ENCODE measurements at places on chromosomes 3 and 15. TPM values are rescaled to one million over a fixed set of nuclear protein-coding genes. Genes with fewer than 3 reads are reported as not detected.

The HTR3E gene
- not detected for total RNA-seq

The IL5RA gene
- total RNA-seq = not detected

The GLCE gene
- total RNA-seq = 22.0 TPM

The CFAP100 gene
- total RNA-seq = not detected

The STRIT1 gene
- not detected for total RNA-seq

The ALDH1A2 gene
- total RNA-seq = 26.2 TPM

The ACOX2 gene
- 31.0 TPM for total RNA-seq

The HDC gene
- not detected for total RNA-seq

The ANKRD63 gene
- total RNA-seq = 0.31 TPM

The CSPG4 gene
- 11.8 TPM for total RNA-seq

DNA sequence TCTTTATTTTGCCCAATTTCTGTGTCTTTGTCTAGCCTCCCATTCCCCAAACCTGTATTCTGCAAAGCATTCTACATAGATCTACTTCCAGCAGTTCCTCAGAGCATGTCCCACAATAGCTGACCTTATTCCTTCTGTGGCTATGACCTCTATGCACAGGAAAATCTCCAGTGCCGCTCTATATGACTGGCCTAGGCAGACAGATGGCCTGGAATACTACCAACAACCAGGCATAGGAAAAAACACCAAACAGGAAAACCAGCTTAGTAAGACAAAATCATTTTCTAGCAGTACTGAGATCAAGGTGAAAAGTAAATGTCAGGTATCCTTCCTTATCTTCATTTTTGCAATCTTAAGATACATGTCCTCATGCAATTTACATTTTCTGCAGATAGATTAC lies 1115.0 kb downstream of the IGSF11 start:
- DNase-seq = no peak
- H3K36me3 ChIP-seq = no peaks in the 10 kb centered on the region
- no peak overlapping the region for H3K27ac ChIP-seq

DNA sequence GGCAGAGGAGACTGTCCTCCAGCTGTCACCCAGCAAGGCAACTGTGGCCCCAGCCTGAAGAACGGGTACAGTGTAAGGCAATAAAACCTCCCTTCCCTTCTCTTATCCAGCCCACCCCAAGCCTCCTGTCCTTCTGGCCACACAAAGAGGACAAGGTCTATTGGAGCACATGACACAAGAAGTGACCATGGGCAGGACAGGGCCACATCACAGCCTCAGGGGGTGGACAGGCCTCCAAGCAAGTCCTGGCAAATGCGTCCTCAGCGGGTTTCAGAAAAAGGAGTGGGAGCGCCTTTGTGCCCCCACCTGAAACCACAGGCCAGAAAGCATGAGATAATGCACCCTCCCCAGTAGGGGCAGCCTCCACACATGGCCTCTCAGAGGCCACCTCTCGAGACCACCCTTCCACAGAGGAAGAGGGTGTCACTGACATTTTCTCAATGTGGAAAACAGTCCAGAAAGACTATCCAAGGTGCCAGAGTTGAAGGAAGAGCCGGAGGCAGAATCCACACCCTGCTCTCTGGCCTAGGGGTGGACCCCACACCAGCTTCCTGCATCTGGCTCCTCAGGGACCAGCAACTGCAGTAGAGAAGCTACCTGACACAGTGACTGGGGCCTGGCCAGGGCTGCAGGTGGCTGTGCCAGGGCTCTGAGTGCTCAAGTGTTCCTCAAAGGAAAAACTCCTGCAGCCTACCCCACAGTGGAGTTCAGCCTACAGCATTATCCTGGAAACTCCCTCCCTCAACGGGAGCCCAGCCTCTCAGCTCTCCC lies 43.9 kb downstream of the CCDC12 start:
- peaks cover 13% of the 10 kb centered on the region for H3K36me3 ChIP-seq
- DNase-seq = no peak
- no peaks in the 10 kb centered on the region for H3K27me3 ChIP-seq
- H3K4me3 ChIP-seq = no peak overlapping the region
- peak overlapping the region; percentile 68 for H3K27ac ChIP-seq
- peaks cover 47% of the 10 kb centered on the region for H3K4me1 ChIP-seq

DNA sequence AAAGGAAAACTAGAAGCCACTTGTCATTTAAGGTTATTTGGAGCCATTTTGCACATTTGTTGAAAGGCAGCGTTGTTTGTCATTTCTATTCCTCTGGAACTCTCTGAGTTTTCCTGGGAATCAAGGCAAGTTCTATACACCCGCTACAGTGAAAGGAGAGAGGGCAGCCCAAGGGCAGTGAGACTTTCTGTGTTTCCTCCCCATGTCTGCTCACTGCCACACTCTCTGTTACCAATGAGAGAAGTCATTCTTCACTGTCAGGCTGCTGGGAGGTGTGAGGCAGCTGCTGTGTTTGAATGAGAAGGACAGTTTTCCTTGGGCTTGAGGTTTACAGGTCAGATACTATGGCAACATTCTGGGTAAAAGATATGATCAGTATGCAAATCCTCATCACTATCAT lies 36.0 kb downstream of the ATP13A5 start:
- H3K27me3 ChIP-seq = peaks cover 14% of the 10 kb centered on the region
- no peak overlapping the region for H3K4me3 ChIP-seq
- H3K27ac ChIP-seq = no peak overlapping the region
- H3K4me1 ChIP-seq = peaks cover 6% of the 10 kb centered on the region
- no peak for DNase-seq

- no peaks in the 10 kb centered on the region for H3K36me3 ChIP-seq
- H3K4me1 ChIP-seq = peaks cover 21% of the 10 kb centered on the region
- no peak overlapping the region for H3K27ac ChIP-seq
- DNase-seq = no peak
Observed at GRCh38 chr15:33742800-33743199, 225.5 kb upstream of the CHRM5 start.

DNA sequence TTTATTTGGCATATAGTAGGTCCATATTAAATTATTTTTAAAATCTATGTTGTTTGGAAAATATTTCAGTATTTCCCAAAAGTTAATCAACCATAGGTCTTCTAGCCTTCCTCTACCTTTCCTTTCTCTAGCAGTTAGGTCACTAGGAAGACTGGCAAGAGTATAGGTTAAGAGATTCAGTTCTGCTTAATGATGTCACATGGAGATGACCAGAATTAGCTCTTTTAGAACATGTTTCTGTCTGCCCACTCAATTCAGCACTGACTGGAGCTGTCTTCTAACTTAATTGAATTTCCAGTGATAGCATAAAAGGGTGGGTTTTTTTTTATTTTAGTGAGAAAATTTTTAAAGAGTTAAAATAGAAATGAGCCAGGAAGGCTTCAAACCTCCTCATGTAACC lies 23.8 kb upstream of the ZBED2 start:
- H3K27me3 ChIP-seq = no peaks in the 10 kb centered on the region
- DNase-seq = no peak
- H3K27ac ChIP-seq = no peak overlapping the region

- no peaks in the 10 kb centered on the region for H3K27me3 ChIP-seq
- peak overlapping the region; percentile 78 for H3K27ac ChIP-seq
- no peak for DNase-seq
- peaks cover 3% of the 10 kb centered on the region for H3K36me3 ChIP-seq
- no peak overlapping the region for H3K4me3 ChIP-seq
Observed at GRCh38 chr15:49863431-49864224, 242.8 kb downstream of the DTWD1 start.

DNA sequence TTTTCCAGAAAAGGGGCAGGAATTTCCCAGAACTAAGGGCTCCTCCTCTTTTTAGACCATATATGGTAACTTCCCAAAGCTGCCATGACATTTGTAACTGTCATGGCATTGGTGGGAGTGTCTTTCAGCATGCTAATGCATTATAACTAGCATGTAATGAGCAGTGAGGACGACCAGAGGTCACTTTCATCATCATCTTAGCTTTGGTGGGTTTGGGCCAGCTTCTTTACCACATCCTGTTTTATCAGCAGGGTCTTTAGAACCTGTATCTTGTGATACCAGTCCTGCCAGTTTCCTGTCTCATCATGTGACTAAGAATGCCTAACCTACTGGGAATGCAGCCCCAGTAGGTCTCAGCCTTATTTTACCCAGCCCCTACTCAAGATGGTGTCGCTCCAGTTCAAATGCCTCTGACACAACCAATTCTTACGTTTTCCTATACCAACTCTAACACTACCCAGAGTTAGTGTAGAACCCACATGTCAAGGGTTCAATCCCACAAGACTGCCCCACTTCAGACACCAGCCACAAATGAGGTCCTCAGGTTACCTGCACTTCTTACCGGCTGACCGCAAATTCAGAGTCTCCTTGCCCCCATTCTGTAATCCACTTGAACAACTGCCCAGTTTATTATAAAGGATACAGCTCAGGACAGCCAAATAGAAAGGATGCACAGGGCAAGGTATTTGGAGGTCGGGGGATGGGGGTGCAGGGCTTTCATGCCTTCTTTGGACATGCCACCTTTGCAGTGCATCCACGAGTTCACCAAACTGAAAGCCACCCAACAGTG lies 17.7 kb downstream of the FOXB1 start:
- peaks cover 3% of the 10 kb centered on the region for H3K4me1 ChIP-seq
- no peak overlapping the region for H3K27ac ChIP-seq
- no peak for DNase-seq
- H3K27me3 ChIP-seq = peaks cover 16% of the 10 kb centered on the region
- no peaks in the 10 kb centered on the region for H3K36me3 ChIP-seq
- H3K4me3 ChIP-seq = no peak overlapping the region

- no peaks in the 10 kb centered on the region for H3K27me3 ChIP-seq
- no peak for DNase-seq
- peaks cover 30% of the 10 kb centered on the region for H3K4me1 ChIP-seq
- H3K27ac ChIP-seq = no peak overlapping the region
Observed at GRCh38 chr3:8938021-8938420, 25.3 kb downstream of the RAD18 start.

- DNase-seq = no peak
- H3K27ac ChIP-seq = no peak overlapping the region
- no peaks in the 10 kb centered on the region for H3K36me3 ChIP-seq
- no peaks in the 10 kb centered on the region for H3K27me3 ChIP-seq
- H3K4me1 ChIP-seq = peaks cover 3% of the 10 kb centered on the region
Observed at GRCh38 chr3:49346797-49347251, 7.0 kb upstream of the USP4 start.

GRCh38 chr3:184742676-184743135 lies 30.8 kb upstream of the MAGEF1 start:
- H3K4me3 ChIP-seq = no peak overlapping the region
- peak overlapping the region; percentile 51 for H3K27ac ChIP-seq
- H3K27me3 ChIP-seq = no peaks in the 10 kb centered on the region
- peaks cover 45% of the 10 kb centered on the region for H3K4me1 ChIP-seq
- DNase-seq = no peak

DNA sequence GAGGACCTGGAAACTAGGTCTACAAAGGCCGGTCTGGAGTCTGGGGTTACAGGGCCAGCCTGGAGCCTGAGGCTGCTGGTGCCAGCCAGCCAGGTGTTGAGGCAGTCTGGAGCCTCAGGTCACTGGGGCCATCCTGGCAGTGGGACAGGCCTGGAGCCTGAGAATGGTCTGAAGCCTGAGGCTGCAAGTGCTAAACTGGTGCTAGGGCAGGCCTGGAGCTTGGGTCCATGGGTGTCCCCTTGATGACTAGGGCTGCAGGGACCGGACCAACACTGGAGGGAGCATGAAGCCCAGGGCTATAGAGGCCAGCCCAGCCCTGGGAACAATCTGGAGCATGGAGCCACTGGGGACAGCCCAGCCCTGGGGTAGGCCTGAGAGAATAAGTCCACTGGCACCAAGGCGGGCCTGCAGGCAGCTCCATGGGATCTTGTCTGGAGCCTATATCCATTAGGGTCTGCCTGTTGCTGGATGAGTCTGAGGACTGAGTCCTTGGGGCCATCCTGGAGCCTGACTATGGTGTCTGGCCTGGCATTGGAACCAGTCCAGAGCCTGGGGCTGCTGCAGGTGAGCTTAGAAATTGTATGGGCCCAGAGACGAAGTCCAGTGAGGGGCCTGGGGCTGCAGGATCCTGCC lies 101.9 kb downstream of the GLDN start:
- no peak overlapping the region for H3K4me3 ChIP-seq
- peaks cover 28% of the 10 kb centered on the region for H3K36me3 ChIP-seq
- no peaks in the 10 kb centered on the region for H3K27me3 ChIP-seq
- no peak overlapping the region for H3K27ac ChIP-seq
- no peak for DNase-seq

- peaks cover 1% of the 10 kb centered on the region for H3K27me3 ChIP-seq
- H3K27ac ChIP-seq = no peak overlapping the region
- no peaks in the 10 kb centered on the region for H3K36me3 ChIP-seq
- peaks cover 6% of the 10 kb centered on the region for H3K4me1 ChIP-seq
- H3K4me3 ChIP-seq = no peak overlapping the region
- no peak for DNase-seq
Observed at GRCh38 chr15:101132390-101133180, 119.3 kb downstream of the CHSY1 start.

DNA sequence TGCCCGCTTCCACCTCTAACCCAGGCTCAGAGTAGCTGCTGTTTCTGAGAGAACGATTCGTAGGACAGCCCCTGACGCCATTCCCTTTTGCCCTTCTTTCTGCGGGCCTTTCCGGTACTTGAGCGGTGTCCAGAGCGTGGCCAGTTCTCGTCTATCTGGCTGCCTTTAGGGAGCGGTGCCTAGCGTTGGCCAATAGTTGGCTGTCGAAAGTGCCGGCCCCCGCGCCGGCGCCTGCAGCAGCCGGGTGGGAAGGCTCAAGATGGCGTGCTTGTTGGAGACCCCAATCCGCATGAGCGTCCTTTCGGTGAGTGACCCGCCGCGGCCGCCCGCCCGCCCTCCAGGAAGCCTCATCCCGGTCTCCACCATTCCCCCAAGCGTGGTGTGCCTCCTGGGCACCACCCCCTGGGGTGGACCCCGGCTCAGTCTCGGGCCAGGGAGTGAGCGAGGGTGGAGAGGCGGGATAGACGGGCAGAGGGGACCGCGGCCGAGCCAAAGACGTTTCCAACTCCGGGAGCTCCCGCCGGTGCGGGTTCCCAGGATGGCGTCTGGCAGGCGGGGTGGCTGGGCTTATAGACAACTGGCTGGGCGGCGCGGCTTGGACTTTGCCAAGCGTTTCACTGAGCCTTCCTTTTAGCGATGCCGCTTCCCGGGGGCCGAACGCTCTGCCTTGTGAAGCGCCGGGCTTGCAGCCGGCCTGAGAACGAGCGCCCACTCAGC lies at the start of gene ARMC8:
Gene ARMC8 (plus strand): TSS at position 6 of the 717 bp plus-strand sequence. CDS start 254 bp downstream, at position 260.
- peaks cover 9% of the 10 kb centered on the region for H3K36me3 ChIP-seq
- DNase-seq = peak; percentile 70
- peak within 1 kb of the TSS; percentile 95 for H3K4me3 ChIP-seq
- peaks cover 2% of the 10 kb centered on the region for H3K27me3 ChIP-seq
- peaks cover 23% of the 10 kb centered on the region for H3K4me1 ChIP-seq
- H3K27ac ChIP-seq = peak within 1 kb of the TSS; percentile 100

- peaks cover 6% of the 10 kb centered on the region for H3K27me3 ChIP-seq
- no peaks in the 10 kb centered on the region for H3K36me3 ChIP-seq
Observed at GRCh38 chr15:29134239-29134638, 135.4 kb downstream of the NSMCE3 start.

- no peaks in the 10 kb centered on the region for H3K27me3 ChIP-seq
- no peak for DNase-seq
- peaks cover 17% of the 10 kb centered on the region for H3K36me3 ChIP-seq
- H3K4me1 ChIP-seq = no peaks in the 10 kb centered on the region
- H3K27ac ChIP-seq = no peak overlapping the region
Observed at GRCh38 chr3:113329757-113330156, 111.5 kb downstream of the CFAP44 start.

- peak overlapping the region; percentile 36 for H3K4me3 ChIP-seq
- peak overlapping the region; percentile 91 for H3K27ac ChIP-seq
- no peaks in the 10 kb centered on the region for H3K27me3 ChIP-seq
- no peaks in the 10 kb centered on the region for H3K36me3 ChIP-seq
Observed at GRCh38 chr3:194312743-194313281, 38.3 kb downstream of the CPN2 start.

- no peak for DNase-seq
- H3K27me3 ChIP-seq = no peaks in the 10 kb centered on the region
- no peaks in the 10 kb centered on the region for H3K4me1 ChIP-seq
- H3K27ac ChIP-seq = no peak overlapping the region
- H3K4me3 ChIP-seq = no peak overlapping the region
Observed at GRCh38 chr3:167078070-167078622, 302.0 kb downstream of the ZBBX start.
